ENCODE measurements at places on chromosomes 7 and 10. TPM values are rescaled to one million over a fixed set of nuclear protein-coding genes. Genes with fewer than 3 reads are reported as not detected.

DNA sequence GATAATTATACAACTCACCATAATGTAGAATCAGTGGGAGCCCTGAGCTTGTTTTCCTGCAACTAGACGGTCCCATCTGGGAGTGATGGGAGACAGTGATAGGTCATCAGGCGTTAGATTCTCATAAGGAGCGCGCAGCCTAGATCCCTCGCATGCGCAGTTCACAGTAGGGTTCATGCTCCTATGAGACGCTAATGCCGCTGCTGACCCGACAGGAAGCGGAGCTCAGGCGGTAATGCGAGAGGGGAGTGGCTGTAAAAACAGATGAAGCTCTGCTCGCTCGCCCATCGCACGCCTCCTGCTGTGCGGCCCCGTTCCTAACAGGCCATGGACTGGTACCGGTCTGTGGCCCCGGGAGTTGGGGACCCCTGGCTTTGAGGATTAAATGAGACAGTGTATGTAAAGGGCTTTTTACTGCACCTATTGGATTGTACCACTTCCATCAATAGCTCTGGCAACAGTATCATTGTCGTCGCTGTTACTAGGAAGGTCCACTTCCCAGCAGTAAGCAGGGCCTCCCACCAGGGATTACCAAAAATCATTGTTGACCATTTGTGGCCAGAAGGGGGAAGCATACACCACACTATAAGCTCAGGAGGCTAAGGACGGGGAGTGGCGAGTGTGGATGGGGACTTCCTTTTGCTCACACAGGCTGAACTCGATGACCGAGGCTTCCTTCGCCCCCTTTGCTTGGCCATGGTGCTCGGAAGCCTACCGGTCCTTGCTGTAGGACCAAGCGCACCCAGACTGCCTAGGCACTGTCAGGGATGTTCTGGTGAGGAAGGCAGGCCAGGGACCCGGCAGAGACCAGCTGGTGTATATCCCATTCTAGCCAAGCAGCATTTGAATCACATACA, 26.4 kb downstream of the AKR1B1 start:
- DNase-seq: peak; percentile 82

DNA sequence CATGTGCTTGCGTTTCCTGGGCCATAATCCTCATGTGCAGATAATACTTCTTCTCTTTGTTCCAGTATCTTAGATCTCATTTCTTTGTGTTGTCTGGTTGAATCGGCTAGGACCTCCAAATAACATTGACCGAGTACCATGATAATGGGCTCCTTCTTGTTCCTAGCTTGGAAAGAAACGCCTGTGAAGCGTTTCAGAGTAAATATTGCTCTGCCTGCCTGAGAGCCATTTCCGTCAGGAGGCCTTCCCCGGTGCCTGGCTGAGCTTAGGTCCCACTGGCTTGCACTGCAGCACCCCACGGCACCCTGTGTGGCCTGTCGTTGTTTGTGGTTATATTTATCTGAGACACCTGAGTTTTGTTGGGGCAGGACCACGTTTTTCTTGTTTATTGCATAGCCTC, 17.7 kb downstream of the FOXK1 start:
- no peak for DNase-seq

DNA sequence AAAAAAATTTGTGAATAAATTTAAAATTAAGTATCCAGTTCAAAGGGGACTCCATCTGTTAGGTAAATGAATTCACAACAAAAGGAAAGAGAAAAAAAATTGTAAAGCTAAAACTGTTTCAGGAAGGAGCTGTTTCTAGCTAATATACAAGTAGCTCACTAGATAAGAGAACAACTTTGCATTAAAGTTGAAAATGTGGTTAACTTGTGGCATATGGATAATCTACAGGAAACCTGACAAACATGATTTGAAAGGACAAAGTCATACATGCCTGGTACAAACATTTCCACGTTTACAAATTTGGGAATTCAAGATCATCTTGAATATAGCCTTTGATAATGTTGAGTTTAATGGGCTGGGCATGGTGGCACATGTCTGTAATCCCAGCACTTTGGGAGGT, 8.9 kb downstream of the NT5C3A start:
- DNase-seq: no peak

GRCh38 chr10:118076705-118077104, 30.0 kb upstream of the RAB11FIP2 start:
- no peak for DNase-seq

GRCh38 chr10:72218325-72218724, 2.2 kb upstream of the ASCC1 start:
- DNase-seq: no peak

Gene SPDYE5
- not detected for total RNA-seq

Gene GTF2IRD1
- total RNA-seq: 49.3 TPM

Measured in SJCRH30 (cell line).